ENCODE measurements at places on chromosomes 1 and 21.

GRCh38 chr1:187185389-187185788, 356.6 kb downstream of the PLA2G4A start:
- ATAC-seq, result no peak

GRCh38 chr1:12511128-12511484, 106.9 kb downstream of the DHRS3 start:
- no peak for ATAC-seq

- ATAC-seq, result peak; percentile 86
Measured at GRCh38 chr1:147225193-147225730, at the start of gene FMO5. Gene FMO5 (minus strand): TSS chr1:147225339. CDS start chr1:147225029, 310 bp downstream.

- no peak for ATAC-seq
Measured at GRCh38 chr21:34184232-34184631, 110.9 kb downstream of the MRPS6 start.

- ATAC-seq, result no peak
Measured at GRCh38 chr1:162487241-162487640, 10.4 kb upstream of the UHMK1 start.

DNA sequence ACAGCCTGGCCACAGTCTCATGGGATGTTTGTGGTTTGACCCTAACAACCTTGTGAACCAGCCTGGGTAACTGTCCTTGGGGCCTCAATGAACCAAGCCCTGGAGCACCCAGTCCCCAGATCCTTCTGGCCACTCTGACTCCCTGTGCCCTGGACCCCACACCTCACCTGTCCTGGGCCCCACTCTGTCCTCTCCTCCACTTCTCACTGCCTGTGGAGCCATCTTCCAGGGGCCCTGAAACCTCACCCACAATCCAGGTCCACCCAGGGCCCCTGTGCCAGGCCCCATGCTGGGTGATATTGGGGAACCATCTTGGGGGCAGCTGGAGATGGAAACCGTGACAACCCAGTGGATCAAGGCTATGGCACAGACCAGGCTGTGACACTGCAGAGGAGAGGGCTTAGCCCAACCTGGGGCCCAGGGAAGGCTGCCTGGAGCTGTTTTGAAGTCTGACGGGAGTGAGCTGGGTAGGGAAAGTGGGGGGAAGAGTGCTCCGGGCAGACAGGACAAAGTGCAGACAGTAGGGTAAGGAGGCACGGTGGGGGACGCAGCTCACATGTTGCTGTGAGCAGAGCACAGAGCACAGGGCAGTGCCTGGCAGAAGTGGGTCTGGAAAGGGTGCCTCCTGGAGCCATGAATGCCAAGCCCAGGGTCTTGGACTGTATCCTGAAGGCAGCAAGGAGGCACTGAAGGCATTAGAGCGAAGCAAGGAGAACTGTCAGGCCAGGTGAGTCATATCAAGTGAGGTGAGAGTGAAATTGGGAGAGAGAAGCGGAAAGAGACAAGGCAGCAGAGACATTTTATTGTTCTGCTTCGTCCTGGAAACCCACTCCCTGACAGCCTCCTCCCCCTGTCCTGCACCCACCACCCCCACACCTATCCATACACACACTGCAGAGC, 12.1 kb upstream of the LRP8 start:
- no peak for ATAC-seq

DNA sequence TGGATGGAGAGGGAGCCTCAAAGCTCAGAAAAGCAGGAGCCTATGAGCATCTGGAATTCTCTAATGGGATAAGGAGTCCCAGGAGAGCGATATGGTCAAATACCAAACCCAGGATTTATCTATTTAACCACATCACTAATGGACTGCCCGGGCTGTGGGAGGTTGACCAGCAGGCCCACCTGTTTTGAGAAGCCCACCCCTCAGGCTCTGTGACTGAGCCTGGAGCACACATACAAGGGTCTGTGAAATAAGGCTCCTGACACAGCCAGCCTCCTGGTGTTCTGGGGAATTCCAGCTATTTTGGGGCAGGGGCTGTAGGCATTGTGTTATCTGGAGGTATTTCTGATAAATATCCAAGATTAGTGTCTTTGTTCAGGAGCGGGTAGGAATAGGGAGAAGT, 132.0 kb upstream of the C1orf21 start:
- no peak for ATAC-seq

DNA sequence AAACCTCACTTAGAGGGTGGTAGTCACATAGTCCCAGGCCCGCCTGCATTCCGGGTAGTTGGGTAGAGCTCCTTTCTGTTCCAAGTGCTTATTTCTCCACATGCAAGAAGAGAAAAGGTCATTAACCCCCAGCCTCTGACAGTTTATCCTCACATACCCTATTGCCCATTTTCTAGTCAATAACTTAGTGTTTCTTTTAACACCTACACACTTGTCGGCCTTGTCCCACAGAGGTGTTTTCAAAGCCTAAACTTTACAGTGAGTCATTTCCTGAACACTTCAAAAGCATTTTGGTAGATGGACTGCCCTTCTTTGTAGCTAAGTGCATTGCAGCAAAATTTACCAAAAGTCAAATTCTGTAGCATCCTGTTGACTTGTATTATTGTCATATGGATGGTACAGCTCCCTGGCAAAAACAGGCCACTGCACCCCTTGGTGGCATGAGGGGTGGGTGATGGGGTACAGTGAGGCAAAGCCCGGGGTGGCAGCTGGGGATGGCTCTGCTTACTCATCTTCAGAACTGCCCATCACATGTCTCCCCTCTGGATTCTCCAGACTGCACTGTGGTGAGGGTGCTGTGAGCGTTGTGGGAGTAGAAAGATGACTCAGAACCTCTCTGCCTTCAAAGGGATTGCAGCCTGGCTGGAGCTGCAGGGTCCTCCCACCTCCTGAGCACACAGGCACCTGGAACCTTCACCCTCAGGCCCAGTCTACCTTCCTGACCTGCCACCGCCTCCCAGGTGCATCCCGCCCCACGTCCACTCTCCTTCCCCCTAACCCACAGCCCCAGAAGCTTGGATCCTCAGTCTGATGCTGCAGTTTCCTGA, 45.8 kb upstream of the DMRTB1 start:
- peak; percentile 83 for ATAC-seq

- no peak for ATAC-seq
Measured at GRCh38 chr1:202585590-202585933, 124.7 kb downstream of the SYT2 start.

- no peak for ATAC-seq
Measured at GRCh38 chr21:30831194-30831765, 1.7 kb upstream of the KRTAP7-1 start.

DNA sequence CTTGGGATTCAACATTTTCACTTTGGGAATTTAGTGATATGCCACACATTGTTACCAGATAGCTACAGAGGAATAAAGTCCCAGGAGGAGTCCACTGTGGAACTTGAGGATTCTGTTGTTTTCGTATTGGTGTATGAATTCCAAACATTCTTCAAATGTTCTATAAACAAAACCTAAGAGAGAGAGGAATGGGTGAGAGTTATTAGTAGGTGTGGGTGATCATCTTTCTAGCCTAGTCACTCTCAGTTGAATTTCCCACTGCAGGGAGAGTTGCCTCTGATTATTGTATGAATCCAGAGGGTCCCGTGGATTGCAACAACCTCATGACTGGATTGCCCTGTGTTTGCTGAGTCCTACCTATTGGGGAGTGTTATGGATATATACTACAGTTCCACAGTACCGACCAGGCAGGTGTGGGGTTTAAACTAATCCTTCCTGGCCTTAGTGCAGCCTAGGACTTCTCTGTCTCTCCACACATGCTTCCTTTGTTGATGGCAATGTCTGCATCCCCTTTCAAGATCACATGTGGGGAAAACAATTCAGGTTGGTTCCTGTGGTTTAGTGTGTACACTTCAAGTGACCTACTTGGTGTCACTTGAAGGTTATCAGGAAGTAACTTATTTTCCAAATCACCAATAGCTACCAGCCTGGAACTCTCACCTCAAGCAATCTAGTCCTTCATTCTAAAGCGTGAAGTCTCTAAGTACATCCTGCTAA, 91.8 kb downstream of the ADCY10 start:
- ATAC-seq, result no peak
